Hindlimb muscle (tissue), 1 donor: ENCODE measurements at places on chromosomes 3 and 15. TPM values are rescaled to one million over a fixed set of nuclear protein-coding genes. Genes with fewer than 3 reads are reported as not detected.

DNA sequence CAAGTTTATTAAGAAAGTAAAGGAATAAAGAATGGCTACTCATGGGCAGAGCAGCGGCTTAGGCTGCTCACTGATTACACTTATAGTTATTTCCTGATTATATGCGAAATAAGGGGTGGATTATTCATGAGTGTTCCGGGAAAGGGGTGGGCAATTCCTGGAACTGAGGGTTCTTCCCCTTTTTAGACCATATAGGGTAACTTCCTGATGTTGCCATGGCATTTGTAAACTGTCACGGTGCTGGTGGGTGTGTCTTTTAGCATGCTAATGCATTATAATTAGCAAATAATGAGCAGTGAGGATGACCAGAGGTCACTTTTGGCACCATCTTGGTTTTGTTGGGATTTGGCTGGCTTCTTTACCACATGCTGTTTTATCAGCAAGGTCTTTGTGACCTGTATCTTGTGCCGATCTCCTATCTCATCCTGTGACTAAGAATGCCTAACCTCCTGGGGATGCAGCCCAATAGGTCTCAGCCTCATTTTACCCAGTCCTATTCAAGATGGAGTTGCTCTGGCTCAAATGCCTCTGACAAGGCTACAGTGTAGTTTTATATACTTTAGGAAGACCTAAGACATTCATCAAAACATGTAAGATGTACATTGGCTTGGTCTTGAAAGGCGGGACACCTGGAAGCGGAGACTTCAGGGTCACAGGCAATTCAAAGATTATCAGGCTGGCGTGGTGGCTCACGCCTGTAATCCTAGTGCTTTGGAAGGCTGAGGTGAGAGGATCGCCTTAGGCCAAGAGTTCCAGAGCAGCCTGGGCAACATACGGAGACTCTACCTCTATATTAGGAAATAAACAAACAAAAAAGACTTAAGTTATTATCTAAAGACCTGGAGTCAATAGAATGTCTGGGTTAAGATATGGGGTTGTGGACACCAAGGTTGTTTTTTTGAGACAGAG lies 3.2 kb upstream of the BLOC1S6 start:
- DNase-seq = no peak

The GBE1 gene
- polyA plus RNA-seq = 10.0 TPM

DNA sequence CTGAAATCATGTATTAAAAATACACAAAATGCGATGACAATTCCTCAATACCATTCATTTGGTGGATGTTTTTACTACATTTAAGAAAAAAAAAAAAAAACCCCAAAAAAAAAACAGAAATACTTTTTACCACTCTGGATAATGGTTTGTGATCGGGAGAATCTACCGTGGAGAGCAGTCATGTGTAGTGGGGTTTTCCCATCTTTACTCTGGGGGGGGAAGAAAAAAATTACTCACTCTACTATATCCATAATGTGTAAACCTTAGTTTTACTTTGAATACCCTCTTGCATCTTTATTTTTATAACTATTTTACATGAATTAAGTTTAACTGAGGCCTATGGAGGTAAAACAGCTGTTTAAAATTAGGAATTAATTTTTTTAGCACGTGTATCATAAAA lies 83.3 kb downstream of the ANKRD28 start:
- DNase-seq = no peak

DNA sequence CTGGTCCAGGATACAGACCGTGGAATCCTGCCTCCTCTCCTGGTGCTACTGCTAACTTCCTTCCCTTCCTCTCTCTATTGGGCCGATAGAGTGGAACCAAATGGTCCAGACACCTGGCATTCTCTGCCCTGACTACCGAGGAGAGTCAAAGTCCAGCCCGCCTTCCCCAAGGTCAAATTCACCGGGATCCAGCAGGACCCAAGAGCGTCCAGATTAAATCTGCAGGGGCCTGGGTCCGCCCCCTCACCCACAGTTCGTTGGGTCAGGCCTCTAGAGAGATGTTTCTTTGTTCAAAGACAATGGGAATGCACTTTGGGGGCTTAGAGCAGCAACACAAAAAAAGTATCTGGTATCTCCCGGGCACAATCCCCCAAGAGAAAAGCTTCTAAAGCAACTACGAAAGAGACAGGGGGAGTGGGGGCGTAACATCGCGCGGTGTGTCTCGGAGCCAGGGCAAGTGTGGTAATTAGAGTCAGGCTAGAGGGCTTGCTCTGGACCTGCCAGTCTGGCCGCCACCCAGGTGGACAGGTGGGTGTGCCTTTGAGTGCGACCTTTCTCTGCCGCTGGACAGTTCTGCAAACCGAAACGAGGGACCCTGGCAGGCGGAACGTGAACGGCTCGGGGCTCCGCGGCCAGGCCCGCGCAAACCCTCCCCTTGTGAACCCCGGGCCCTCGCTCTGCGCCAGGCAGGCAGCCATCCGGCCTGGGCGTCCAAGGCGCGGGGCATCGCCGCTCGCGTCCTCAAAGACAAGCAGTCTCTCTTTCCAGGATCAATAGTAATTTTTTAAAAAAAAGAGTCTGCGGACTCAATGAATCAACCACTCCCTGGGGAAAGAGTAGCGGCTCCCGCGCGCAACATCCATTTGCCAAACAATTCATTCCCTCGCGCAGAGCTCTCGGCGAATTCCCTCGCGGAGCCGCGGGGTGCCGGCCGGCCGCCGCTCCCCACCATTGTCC lies 806 bp downstream of the KLHL25 start:
- peak; percentile 50 for DNase-seq

The HYAL3 gene
- polyA plus RNA-seq = 1.3 TPM

DNA sequence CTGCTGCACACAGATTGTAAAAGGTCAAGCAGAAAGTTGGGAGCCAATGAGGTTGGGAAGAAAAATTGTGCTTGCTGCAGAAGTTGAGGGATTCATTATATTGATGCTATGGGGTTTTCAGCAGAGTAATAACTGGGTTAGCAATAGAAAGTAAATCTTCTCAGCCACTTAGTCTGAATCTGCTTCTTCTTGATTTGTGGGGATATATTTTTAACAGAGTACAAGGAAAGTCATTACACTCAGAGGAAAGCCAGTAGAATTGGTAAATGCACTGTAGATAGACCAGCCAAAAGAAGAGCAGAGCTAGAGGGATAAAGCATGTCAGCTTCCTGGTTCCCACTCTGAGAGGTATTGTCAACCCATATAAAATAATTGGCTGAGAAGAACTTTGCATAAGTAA lies 663.6 kb downstream of the NLGN1 start:
- DNase-seq = no peak

The LRRC2 gene
- 5.9 TPM for polyA plus RNA-seq

GRCh38 chr15:66751579-66751978 lies 49.5 kb downstream of the SMAD6 start:
- DNase-seq = no peak

GRCh38 chr3:160260587-160261270 lies 35.5 kb downstream of the C3orf80 start:
- DNase-seq = no peak

The NEK10 gene
- 6.0 TPM for polyA plus RNA-seq

The LMAN1L gene
- polyA plus RNA-seq = not detected

The RYR3 gene
- 48.3 TPM for polyA plus RNA-seq

DNA sequence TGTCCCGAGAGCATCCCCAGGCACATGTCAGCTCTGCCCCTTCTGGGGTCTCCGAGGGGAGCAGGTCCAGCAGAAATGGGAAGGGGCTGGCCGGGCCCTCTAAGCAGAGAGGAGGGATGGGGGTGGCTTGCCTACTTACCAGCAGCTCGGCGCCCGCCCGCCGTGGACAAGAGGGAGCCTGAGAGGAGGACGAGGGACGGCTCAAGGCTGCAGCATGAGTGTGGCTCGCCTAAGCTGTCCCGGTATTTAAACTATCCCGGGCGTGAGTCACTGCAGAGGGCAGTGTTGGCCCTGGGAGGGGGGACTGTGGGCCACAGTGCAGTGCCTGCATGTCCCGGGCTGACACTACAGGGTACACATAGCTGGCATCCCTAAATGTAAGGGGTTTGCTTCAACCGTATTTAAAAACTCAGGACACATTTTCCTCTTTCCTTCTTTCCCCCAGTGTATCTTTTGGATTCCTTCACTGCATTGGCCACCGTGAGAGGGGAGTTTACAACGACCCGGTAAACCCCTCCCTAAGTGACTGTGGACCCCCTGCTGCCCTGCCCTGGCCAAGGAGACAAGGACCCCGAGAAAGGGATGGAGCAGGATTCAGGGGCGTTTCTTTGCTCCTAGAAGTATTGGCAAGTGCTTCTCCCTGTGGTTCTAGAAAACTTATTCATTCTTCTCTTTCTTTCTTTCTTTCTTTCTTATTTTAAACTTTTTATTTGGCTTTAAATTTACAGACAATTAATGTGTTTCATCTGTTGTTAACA lies at the start of gene LRRC15:
LRRC15 (minus strand) TSS at position 222 of the 758 bp plus-strand sequence. CDS start 8,700 bp downstream, outside the sequence.
- no peak for DNase-seq

DNA sequence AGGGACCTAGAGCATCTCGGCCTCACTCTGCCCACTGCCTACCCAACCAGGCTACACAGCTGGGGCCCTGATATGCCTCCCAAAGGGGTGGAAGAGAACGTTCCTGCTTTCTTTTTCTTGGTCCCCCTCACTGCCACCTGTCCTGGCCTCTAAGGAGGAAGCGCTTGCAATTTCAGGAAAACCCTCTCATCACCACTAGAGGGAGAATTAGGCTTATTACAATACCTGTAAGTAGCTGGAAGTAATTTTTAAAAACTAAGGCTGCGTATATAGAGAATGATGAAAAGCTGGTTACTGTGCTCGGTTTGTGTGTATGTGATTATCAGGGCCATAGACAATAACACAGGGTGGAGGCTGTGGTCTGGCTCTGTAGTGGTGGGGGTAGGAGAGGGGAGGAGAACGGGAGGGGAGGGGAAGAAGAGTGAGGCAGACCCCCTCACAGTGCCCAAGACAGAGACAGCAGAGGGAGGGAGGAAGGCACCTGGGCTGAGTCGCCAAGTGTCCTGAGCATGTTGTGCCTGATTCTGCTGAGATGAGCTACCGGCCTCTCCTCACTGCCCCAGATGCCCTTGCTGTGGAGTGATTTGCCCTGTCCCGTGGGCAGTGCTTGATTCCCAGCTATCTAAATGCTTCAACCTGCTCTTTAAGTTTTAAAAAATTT lies 3.3 kb downstream of the GABRG3 start:
- peak; percentile 32 for DNase-seq

- peak; percentile 59 for DNase-seq
These were observed 67.3 kb upstream of the GLCE start for GRCh38 chr15:69093127-69093526.
